Activated T-cell treated with anti-CD3 and anti-CD28 coated beads for 4 hours (primary cell): ENCODE measurements at places on chromosomes 11 and 22.

- no peak for DNase-seq
These were observed 7.0 kb downstream of the TNNI2 start for GRCh38 chr11:1845561-1846452.

DNA sequence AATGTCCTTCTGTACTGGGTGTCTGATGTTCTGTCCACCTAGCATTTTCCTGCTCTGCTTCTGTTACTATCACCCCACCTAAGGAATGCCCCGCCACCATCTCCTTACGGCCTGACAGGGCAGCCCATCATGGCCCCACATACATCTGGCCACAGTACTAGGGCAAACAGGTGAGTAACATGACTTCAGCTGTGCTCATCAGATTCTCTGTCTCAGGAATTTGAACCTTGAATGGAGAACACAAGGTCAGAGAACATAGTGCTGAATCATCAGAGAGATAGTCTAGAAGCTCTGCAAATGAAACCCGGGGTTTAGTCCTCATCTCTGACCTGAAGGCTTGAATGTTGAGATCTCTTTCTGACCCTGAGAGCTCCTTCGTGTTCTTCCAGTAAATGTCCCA, 32.4 kb downstream of the ZC3H12C start:
- no peak for DNase-seq

GRCh38 chr22:37552524-37553163, 7.6 kb upstream of the CDC42EP1 start:
- no peak for DNase-seq

DNA sequence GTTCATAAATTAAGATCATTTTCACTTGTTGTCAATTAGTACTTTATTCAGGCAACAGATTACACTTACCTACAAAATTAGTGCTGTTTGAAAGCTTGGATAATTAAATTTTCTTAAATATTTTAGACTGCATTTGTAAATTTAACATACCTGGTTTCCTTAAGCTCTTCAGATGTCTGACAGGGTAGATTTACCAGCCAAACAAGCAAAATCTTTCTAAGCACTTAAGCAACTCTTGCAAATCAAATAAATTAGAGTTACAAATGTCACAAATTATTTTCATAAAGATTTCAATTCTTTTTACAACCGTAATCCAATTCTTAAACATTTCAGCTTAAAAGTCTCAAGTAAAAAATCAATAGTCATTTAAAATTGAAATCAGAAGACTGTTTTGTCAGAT, 129.8 kb downstream of the DBX1 start:
- no peak for DNase-seq

GRCh38 chr11:17734986-17735817, 621 bp downstream of the KCNC1 start:
- no peak for DNase-seq

GRCh38 chr22:26174280-26174679, 5.0 kb downstream of the SEZ6L start:
- no peak for DNase-seq

DNA sequence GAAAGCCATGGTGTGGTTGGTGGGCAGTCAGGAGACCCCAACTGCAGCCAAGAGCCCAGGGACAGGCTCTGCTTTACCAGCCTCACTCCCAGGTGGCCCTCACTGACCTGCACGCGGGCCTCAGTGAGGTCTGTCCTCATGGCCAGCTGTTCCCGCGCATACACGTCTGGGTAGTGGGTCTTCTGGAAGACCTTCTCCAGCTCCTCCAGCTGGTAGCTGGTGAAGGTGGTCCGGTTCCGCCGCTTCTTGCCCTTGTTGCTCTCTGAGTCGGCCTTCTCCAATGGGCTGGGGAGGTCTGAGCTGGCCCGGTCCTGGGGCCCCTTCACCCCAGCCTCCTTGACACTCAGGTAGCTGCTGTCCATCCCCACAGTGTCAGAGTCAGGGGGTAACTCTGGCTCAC, 34.7 kb downstream of the ALX4 start:
- DNase-seq = no peak

GRCh38 chr11:2443881-2444820, at the start of gene TRPM5:
Gene TRPM5, minus strand, starts transcription at chr11:2444514. Its CDS starts 21,478 bp downstream, at chr11:2423036.
- peak; percentile 83 for DNase-seq

DNA sequence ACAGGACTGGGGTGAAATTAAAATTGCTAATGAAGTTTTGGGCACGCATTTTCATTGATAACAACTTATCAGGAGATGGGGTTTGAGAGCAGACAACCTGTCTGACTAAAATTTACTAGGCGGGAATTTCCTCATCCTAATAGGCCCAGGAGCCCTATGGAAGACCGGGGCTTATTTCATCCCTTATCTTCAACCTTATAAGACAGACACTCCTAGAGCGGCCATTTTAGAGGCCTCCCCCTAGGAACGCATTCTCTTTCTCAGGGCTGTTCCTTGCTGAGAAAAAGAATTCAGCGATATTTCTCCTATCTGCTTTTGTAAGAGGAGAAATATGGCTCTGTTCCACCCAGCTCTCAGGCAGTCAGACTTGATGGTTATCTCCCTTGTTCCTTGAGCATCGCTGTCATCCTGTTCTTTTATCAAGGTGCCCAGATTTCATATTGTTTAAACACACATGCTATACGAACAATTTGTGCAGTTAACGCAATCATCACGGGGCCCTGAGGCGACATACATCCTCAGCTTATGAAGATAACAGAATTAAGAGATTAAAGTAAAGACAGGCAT, 39.3 kb upstream of the ZC3H12C start:
- no peak for DNase-seq

DNA sequence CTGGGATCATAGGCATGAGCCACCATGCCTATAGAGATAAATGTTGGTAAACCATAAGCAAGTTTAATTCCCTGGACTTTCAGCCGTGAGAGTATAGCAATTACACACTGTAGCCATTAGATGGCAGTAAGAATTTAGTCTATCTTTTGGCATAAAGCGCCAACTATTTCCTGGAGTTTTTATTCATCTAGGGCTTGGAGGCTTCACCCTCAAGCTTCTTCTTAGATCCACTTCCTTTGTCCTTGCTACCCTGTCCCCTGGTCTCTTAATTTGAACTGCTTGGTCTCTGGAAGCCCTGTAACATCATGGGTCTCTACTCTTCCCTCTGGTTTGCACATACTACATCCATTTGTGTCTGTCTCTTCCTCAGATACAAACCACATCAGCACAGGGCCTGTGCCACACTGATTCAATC, 38.2 kb downstream of the OR10A6 start:
- DNase-seq = no peak

- DNase-seq = no peak
These were observed 132.7 kb upstream of the DDI1 start for GRCh38 chr11:103903621-103904323.

DNA sequence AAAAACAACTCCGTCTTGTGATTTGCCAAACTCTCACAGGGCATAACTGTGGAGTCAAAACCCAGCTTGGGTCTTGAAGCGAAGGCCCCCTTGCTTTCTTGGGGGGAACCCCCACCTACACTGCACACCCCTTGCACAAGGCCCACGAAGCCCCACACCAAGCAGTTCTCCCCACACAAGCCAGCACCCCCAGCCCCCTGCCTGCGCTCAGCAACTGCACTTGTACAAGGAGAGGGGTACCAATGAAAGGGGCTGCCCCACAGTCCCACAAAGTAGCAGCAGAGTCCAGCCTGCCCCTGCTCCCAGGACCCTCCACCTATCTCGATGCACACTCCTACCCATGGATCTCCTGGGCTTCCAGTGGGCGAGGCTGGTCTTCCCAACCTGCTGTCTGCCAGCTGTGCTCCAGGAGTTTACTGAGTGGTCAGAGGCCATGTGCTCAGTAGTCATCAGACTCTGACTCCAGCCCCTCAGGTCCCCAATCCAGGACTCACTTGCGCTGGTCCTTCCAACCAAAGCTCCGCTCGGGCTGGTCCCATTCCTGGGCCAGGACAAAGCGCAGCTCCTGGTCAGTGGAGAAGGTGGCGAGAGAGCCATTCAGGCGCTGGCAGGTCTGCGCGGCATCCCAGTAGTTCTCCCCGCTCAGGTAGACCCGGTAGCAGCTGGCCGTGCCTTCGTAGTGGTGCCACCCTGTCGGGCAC, 57.7 kb downstream of the DGCR2 start:
- DNase-seq = no peak

GRCh38 chr11:125365196-125365931, 130.7 kb downstream of the FEZ1 start:
- DNase-seq = no peak

DNA sequence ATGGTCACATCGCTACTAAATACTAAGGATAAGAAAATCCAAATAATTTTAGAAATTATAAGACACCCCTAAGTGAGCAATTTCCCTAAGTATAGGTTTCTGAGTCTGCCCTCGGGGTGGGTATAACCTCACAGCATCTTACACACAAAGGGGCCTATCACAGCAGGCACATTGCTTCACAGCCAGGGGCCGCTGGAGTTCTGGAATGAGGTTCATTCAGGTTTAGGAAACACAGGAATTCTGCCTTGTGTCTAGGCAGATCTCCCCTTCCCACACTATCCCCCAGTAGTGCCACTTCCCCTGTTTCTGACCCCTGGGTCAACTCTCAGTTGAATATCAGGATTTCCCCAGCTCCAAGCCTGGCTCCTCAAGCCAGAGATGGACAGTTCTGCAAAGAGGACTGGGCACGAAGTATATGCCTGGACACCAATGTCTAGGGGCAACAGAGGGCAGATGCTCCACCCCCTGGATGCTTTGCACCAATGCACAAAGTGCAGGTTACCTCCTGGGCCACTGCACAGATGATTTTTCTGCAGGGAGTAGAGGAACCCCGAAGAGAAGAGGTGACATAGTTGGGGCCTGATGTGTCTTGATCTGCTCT, 11.4 kb downstream of the TUBA8 start:
- DNase-seq = no peak

DNA sequence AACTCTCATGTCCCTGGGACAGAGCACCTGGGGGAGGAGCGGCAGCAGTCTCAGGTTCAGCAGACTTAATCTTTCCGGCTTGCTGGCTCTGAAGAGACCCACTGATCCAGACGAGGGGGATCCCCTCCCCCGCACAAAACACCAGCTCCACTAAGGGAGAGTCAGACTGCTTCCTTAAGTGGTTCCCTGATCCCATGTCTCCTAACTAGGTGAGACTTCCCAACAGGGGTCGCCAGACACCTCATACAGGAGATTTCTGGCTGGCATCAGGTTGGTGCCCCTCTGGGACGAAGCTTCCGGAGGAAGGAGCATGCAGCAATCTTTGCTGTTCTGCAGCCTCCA, 157.2 kb upstream of the TMEM45B start:
- no peak for DNase-seq

DNA sequence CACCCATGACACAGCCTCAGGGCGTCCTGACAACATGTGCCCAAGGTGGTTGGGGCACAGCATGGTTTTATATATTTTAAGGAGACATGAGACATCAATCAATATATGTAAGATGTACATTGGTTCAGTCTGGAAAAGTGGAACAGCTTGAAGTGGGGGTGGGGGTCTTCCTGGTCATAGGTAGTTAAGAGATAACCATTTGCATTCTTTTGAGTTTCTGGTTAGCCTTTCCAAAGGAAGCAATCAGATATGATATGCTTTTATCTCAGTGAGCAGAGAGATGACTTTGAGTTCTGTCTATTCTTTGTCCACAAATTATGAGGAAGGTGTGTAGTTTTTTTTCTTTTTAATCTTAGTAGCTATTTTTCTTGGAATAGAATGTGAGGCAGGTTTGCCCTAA, 10.1 kb upstream of the ANAPC15 start:
- no peak for DNase-seq

GRCh38 chr22:20406686-20407408, 12.9 kb downstream of the ZNF74 start:
- no peak for DNase-seq

DNA sequence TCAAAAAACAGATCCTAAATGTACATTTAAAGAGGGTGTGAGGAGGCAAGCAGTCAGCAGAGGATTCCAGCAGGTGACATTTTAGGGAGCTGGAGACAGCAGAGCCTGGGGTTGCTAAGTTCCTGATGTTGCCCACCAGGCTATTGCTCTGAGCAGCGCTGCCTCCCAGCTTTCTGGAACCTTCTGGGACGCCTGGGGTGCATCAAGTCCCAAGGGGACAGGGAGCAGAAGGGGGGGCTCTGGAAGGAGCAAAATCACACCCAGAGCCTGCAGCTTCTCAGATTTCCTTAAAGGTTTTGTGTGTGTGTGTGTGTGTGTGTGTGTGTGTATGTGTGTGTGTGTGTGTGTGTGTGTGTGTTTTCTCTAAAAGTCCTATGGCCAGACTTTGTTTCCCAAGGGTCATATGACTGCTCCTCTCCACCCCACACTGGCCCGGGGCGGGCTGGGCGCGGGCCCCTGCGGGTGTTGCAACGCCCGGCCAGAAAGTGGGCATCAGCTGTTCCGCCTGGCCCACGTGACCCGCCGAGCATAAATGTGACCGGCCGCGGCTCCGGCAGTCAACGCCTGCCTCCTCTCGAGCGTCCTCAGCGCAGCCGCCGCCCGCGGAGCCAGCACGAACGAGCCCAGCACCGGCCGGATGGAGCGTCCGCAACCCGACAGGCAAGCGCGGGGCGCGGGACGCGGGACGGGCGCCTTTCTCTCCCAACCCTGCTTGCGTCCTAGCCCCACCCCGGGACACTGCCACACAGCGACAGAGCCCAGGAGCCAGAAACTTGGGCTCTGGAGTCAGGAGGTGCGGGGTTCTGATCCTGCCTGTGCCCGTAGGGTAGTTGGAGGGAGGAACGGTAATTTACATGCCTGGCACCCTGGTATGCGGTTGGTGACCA, at the start of gene HMOX1:
TSS of gene HMOX1 (plus strand) at position 560 of the 887 bp plus-strand sequence. CDS start at position 638, 78 bp downstream.
- peak; percentile 5 for DNase-seq

DNA sequence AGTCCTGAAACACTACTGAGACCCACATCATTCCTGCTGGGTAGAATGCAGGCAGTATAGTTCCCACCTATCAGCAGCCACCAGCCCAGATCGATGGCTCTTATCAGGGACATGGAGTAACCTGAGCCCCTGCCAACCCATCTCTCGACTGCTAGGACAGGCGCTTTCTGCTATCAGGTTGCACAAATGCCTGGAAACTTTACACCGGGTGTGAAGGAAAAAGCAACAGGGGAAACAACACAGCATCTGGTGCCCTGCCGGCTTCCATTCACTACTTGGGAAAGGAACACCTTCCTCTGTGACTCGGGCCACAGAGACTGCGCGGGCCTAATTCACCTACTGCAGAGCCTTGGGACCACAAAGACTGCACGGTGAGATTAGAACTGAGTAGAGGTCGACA, 18.5 kb downstream of the RBFOX2 start:
- no peak for DNase-seq

DNA sequence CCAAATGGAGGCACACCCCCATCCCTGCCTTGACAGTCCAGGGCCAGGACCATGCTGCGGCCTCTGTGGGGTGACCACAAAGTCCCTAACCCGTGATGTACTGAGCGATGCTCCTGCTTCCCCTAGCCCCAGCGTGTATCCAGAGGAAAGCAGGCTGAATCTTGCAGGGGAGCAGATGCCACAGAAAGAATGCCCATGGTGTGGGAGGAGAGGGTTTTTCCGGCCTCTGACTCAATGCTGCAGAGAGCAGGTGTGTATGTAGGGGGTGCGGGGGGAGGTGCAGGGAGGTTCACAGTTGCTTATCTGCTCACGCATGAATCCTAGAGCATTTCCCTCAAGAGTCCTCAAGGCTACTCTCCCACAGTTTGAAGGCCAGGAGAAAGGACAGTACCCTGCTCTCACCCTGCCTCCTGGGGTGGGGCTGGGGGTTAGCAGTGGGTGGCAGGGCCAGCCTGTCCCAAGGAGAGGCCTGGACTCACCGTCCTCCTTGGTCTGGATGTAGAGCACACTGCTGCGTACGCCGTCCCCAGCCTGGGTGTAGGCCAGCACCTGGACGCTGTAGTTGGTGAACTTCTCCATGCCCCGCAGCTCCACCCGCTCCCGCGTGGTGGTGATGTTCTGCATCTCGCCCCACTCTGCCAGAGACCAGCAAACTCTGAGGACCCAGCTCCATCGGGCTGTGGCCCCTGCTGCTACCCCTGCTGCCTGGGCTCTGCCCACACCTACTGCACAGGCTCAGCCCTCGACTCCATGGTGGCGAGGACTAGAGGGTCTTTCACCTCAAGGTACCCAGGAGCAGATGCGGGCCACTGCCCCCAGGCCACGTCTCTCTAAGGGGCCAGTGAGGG, 130.8 kb downstream of the CEP164 start:
- no peak for DNase-seq
